Skin of body (tissue), 3 donors: ENCODE measurements at places on chromosomes 7 and 10.

GRCh38 chr7:141464551-141464950, 86.7 kb upstream of the AGK start:
- no peak for DNase-seq

- no peak for DNase-seq
Measured at GRCh38 chr10:86955501-86956194, 1.8 kb downstream of the MMRN2 start.

DNA sequence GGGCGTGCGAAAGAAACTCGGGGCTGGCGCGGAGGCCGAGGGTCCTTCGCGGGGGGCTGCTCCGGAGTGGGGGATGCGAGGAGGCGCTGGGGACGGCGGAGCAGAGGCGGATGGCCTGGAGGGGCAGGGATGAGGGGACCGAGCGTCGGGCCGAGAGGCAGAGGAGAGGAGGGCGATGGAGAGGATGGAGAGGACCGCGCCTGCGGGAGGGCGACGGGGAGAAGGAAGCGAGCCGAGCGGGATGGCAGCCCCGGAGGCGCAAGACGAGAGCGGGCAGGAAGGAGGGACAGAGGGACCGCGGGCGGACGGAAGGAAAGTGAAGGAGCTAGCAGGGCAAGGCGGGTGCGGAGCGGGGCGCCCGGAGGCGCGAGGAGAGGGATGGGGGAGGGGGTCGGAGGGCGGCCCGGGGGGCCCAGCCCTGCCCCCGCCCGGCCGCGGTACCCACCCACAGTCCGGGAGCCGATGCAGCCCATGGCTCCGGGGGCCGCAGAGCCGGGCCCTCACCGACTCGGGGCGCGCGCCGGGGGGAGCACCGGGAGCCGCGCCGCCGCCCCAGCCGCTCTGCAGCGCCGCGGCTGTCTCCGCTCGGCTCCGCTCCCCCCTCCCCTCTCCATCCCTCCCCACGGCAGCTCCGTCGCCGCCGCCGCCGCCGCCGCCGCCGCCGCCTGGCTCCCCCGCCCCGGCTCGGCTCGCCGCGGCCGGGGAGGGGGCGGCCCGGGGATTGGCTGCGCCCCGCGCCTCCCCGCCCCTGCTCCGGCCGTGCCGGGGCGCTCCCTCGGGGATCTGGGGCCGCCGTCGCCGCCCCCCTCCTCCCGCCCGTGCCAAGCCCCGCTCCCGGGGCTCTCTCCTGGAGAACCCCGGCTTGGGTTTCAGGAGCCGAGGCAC, at the start of gene FAM131B:
TSS of gene FAM131B (minus strand) at position 583 of the 885 bp plus-strand sequence. CDS start at position 473, 110 bp downstream.
- DNase-seq = no peak

DNA sequence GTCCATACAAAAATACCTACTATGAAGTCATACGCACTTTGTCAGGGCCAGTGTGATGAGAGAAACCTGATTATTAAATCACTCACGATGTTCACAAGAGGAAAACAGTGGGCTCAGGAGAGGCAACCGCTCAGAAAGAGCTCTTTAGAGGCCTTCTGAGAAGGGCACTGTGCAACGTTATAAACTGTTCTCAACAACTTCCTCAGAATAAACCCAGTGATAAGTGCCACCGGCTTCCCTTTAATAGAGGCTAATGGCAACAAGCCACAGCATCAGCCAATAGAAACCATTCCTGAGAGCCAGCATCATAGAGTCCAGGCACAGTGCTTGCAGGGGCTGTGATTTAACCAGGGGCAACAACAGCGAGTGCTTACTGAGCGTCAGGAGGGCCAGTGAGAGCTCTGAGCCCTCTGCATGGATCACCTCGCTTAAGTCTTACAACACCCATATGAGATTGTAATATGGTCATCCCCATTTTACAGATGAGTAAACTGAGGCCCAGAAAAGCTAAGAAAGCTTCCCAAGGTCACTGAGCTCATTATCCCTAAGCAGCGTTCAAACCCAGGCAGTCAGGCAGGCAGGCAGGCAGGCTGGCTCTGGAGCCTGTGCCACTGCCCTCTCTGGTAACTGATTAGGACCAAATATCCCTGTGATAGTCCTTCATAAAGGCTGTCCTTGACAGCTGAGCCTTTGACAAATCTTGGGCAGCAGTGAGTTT, 30.9 kb upstream of the ATXN7L1 start:
- no peak for DNase-seq

- no peak for DNase-seq
Measured at GRCh38 chr7:121570365-121570764, 174.3 kb upstream of the FAM3C start.
